ENCODE measurements at places on chromosomes 6 and 20.

DNA sequence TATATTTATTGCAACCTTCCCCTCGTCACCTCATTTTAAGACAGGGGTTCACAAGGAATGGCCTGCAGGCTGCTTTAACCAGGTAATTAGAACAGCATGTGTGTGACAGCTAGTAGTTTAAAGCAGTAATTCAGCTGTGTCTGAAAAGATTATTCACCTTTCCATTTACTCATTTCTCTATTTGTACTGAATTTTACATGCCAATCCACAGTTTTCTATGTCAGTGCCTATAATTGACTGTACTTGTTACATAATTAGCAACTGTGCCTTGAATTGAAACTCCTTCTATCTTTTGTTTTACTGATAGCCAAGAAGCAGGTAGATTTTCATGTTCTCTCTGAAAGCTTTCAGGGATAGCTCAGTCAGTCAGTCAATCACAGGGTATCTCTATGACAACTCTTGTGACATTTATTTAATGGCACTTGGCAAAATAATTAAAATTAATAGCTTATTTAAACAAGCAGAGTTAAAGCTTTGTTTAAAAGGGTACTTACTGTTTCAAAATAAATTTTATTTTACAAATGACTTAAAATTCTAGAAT, 214.0 kb downstream of the ZFAND3 start:
- DNase-seq, result no peak

DNA sequence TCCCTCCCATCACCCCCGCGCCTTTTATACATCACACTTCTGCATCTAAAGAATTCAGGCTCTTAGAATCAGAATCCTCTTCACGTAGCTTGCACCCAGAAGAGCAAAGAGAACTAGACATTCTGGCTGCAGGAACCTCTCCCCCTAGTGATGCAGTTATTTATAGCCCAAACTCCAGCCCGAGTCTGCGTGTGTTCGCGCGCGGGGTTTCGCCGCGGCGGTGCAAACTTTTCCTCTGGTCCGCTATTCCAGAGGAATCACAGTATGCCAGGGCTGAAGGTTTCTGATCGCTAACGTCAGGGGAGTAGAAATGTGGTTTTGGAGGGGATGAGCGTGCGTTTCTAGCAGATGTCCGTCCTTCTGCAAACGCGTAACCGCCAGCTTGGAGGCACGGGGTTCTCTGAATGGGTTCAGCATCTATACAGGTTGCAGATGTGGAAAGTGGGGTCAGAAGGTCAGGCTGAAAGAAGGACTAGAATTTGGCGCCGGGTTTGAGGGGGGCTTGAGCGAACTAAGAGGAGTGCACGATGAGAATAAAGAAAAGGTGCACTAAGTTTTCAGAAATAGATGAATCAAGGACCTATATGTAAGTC, 1.8 kb downstream of the EPHA7 start:
- peak; percentile 7 for DNase-seq

DNA sequence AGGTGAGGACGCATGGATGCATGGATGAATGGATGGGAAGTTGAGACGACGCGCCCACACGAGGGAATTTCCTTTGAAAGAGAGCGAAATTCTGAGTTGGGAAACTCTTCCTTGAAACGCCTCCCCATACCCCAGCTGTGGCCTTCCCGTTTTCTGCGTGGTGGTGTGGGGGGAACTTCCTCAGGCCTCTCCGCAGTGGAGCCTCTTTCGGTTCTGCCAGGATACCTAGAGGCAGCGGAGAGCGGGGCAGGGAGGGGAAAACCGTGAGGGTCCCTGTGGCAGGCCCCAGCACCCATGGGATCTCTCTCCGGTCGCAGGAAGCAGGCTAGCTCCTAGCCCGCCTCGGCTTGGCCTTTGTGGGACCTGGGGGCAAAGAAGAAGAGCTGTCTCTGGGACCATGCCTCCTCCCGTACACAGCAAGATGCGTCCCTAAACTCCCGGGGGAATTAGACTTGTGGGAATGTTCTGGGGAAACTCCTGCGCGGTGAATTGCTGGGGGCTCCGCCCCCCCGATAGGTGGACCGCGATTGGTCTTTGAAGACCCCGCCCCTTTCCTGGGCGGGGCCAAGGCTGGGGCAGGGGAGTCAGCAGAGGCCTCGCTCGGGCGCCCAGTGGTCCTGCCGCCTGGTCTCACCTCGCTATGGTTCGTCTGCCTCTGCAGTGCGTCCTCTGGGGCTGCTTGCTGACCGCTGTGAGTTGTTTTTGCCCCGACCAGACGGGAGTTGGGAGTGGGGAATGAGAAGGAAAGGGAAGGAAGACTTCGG, at the start of gene CD40:
Gene CD40 (plus strand): TSS at position 611 of the 764 bp plus-strand sequence. CDS start 30 bp downstream, at position 641.
- peak; percentile 82 for DNase-seq

- peak; percentile 54 for DNase-seq
Measured at GRCh38 chr6:143059663-143060353, 881 bp upstream of the AIG1 start.
